CD4-positive, CD25-positive, alpha-beta regulatory T cell (primary cell): ENCODE measurements at places on chromosomes 7 and 10.
A peak's percentile ranks its signal among the peaks of the same experiment; 100 is the strongest.

DNA sequence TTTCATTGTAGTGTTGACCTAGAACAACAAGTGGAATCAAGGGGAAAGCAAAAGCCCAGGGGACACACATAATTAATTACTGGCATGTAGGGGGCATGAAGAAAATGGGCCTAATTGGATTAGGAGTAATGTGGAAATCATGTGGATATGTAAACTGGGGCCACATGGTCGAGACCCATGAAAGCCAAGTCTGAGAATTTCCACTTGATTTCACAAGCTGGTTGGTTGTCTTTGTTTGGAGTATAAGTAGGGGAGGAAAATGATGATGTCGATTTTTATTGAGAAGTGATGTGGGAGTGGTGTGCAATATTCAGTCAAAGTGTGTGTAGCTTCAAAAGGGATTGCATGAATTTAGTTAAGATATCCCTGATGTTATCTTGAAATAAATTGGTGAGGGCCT, 131.8 kb downstream of the LRRC4 start:
- no peak for DNase-seq

DNA sequence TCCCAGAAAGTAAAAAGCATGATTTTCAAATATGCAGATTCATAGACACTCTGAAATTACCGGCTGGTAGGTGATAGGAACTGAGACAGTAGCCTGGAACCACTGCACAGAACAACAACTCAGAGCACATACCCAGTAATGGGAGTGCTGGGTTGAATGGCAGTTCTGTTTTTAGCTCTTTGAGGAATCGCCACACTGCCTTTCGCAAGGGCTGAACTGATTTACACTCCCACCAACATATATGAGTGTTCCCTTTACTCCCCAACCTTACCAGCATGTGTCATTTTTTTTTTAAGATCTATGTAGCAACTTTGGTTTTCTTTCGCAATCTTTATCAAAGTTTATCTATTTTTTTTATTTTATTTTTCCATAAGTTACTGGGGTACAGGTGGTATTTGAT, 358.8 kb downstream of the CALN1 start:
- DNase-seq: no peak

DNA sequence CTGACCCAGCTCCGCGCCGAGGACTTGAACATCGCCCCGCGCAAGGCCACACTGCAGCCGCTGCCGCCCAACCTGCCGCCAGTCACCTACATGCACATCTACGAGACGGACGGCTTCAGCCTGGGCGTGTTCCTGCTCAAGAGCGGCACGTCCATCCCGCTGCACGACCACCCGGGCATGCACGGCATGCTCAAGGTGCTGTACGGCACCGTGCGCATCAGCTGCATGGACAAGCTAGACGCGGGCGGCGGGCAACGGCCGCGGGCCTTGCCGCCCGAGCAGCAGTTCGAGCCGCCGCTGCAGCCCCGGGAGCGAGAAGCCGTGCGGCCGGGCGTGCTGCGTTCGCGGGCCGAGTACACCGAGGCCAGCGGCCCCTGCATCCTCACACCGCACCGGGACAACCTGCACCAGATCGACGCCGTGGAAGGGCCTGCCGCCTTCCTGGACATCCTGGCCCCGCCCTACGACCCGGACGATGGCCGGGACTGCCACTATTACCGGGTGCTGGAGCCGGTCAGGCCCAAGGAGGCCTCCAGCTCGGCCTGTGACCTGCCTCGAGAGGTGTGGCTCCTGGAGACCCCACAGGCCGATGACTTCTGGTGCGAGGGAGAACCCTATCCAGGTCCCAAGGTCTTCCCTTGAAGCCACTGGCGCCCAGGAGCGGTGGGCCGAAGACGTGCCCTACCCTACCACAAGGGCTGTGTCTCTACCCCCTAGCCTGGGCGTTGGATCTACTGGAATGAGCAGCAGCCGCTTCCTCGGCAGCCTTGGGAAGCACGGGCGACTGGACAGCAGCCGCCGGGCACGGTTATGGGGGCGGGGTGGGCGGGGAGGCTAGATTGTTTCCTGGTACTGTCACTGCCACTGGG, 945 bp downstream of the ADO start:
- DNase-seq: no peak

DNA sequence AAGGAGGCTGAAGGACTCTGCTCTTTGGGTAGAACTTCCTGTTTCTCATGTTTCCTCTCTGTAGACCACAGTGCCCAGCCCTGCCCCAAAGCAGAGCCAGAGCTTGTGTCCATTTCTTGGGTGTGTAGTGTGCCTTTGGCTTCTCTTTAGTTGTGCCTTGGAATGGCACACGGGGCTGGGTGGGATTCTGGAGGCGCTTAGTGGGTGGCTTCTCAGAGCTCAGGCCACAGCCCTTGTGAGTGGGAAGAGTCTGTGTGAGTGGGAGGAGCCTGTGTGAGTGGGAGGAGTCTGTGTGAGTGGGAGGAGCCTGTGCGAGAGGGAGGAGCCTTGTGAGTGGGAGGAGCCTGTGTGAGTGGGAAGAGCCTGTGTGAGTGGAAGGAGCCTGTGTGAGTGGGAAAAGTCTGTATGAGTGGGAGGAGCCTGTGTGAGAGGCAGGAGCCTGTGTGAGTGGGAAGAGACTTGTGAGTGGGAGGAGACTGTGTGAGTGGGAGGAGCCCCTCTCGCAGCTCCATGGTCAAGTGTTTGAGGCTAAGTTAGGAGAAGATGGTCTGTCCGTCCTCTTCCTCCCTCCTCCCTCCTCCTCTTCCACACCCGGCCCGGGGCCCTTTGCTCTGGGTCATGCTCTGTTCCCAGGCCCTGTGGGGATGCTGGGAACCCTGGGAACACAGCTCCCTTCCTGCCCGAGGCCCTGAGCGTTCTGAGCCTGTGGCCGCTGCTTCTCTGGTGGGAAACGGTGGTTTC, 153.0 kb downstream of the GRK5 start:
- DNase-seq: no peak

DNA sequence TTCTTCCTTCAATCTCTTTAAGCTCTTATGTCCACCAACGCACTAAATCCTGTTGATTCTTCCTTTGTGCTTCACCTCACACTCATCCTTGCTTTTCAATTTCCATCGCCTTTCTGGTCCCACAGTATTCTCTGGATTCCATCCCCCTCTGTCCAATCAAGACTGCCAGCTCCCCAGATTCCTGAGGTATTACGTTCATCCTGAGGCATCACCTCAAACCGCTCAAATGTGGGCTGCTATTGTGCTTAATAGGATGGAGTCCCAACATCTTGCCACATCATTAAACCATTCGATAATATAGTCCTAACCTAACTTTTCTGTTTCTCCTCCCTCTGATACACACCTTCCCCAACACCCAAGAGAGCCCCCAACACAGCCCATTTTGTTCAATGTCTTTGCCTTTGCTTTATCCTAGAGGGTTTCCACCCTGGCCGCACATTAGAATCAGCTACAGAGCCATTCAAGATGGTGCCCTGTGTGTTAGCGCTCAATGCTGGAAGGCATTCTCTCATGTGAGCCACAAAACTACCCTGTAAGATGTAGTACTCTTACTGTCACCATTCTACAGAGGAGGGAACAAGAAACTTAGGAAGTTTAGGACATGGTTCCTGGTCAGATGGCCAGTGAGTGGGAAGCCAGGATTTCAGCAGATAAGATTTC, 79.5 kb upstream of the LEP start:
- no peak for DNase-seq

GRCh38 chr10:123942114-123942861, 50.7 kb upstream of the CPXM2 start:
- no peak for DNase-seq

- peak; percentile 56 for DNase-seq
Observed at GRCh38 chr7:1741751-1742554, 71.9 kb downstream of the ELFN1 start.

DNA sequence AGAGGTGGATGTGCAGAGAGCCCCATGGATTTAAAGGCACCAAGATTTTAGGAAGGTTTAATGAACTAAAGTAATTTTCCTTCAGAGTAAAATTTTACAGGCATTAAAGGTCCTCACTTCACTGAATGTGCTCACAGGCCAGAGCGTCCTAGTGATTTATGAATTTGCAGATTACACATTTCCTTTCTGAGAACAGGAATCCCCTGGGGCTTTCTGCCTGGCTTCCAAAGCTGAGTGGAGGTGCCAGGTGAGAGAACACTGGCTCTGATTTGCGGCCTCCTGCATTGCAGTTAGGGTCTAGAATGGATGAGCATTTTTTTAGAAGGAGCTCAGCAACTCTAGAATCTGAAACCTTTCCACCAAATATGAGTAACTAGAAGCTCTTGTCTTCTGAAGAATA, 194.3 kb downstream of the SORCS3 start:
- no peak for DNase-seq

GRCh38 chr7:118104812-118105441, 79.0 kb upstream of the LSM8 start:
- DNase-seq: peak; percentile 4

- DNase-seq: peak; percentile 8
Observed at GRCh38 chr7:129664029-129665012, 52.8 kb downstream of the NRF1 start.

- DNase-seq: no peak
Observed at GRCh38 chr10:61548364-61548763, 95.2 kb upstream of the TMEM26 start.

GRCh38 chr7:18536486-18536885, 40.9 kb downstream of the HDAC9 start:
- no peak for DNase-seq

- no peak for DNase-seq
Observed at GRCh38 chr10:84298057-84298456, 30.3 kb upstream of the CCSER2 start.

GRCh38 chr10:104347295-104348045, 6.2 kb upstream of the CFAP58 start:
- DNase-seq: no peak

DNA sequence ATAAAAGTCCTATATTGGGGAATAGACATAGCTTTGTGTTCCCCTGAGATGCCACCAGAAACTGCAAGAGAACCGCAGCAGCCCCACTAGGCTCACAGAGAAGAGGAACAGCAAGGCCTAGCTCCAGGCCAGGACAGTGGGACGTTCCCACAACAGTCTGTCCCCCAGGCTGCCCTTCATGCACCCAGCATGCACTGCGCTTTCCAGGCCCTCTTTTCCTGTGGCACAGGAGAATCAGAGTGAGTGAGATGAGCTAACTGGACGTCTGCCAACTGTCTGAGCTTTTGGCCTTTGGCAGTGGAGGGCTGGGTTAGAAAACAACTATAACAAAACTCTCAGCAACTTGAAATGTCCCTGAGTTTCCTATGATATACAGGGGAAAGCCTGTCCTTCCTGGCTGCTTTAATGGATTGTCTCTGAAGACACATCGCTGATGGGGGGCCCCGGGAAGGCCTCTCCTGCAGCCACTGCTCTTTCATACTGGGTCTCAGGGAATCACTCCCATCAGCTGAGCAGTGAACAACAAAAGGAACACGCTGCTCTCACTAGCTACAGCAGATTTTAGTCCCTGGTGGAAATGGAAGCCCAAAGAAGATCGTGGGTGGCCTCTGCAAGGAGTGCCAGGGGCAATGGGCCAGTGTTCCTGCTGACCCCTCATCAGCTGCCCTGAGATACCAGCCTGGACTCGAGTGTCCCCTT, 53.5 kb downstream of the PODXL start:
- DNase-seq: no peak

GRCh38 chr7:129375141-129375938, 58.9 kb upstream of the STRIP2 start:
- no peak for DNase-seq

DNA sequence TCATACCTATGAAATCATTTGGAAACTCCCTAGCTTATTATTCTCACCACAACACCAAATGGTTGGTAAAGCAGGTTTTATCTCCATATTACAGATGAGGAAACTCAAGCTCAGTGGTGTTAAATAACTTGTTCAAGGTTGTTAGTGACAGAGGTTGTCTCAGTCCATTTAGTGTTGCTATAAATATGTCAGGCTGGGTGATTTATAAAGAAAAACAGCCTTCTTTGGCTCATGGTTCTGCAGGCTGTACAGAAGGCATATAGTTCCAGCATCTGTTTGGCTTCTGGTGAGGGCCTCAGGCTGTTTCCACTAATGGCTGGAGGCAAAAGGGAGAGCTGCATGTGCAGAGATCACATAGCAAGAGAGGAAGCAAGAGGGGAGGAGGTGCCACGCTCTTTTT, 96.6 kb downstream of the ZNF438 start:
- no peak for DNase-seq

- no peak for DNase-seq
Observed at GRCh38 chr7:101912716-101913110, 95.3 kb downstream of the CUX1 start.

DNA sequence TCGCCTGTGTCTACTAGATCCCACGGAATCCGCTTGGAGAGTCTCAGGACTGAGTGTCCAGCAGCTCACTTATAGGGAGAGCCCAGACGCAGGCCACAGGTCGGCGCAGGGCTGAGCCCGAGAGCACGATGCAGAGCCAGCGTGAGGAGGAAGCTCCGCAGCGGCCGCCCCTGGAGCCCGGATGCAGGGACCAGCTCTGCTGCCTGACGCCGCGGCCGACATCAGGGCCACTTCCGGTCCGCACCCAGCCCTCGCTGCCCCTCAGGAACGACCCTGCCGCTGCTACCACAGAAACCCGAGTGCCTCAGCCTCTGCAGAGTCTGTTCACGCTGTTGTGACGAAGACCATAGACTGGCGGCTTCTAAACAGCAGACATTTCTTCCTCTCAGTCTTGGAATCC, 275.8 kb upstream of the PPP2R2D start:
- no peak for DNase-seq

DNA sequence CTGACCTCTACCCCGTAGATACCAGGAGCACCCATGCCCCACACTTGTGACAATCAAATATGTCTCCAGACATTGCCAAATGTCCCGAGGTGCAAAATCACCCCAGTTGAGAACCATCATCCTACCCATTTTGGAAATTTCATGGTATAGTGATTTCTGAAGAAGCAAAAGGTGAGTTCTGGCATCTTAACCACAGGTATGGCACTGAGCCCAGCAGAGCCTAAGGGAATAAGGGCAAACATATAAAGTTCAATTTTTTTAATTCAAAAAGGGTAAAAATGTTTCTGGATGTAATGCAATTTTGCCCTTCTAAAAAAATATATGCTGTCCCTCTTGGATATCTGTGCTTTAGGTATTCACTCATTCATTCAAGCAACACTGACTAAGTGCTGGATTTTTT, 30.5 kb upstream of the CPXM2 start:
- DNase-seq: no peak

- DNase-seq: peak; percentile 42
Observed at GRCh38 chr10:69497611-69498390, 46.5 kb downstream of the TSPAN15 start.

GRCh38 chr10:21170216-21170615, 273.1 kb upstream of the NEBL start:
- DNase-seq: no peak

DNA sequence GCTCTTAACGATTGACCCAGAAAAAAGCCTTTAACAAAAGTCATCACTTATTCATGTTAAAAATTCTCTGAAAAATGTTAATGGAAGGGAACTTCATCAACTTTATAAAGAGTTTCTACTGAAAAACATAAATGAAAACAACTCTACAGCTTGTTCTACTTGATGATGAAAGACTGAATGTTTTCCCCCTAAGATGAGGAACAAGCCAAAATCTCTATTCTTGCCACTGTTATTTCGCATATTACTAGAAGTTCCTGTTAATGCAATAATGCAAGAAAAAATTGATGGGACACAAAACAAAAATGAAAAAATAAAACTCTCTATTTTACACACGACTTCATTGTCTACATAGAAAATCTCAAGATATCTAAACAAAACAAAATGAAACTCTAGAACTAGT, 249.8 kb upstream of the AKR1E2 start:
- no peak for DNase-seq
